ENCODE measurements at places on chromosomes 5 and 9. TPM values are rescaled to one million over a fixed set of nuclear protein-coding genes. Genes with fewer than 3 reads are reported as not detected.

GRCh38 chr5:132601071-132601728, 44.4 kb downstream of the RAD50 start:
- peak; percentile 24 for DNase-seq

The LOX gene
- 1.4 TPM for total RNA-seq

The HSPB3 gene
- total RNA-seq = not detected

The FABP6 gene
- not detected for total RNA-seq

GRCh38 chr5:74394916-74395880, 245.3 kb downstream of the ENC1 start:
- peak; percentile 97 for DNase-seq

The SEC61B gene
- total RNA-seq = 77.2 TPM

DNA sequence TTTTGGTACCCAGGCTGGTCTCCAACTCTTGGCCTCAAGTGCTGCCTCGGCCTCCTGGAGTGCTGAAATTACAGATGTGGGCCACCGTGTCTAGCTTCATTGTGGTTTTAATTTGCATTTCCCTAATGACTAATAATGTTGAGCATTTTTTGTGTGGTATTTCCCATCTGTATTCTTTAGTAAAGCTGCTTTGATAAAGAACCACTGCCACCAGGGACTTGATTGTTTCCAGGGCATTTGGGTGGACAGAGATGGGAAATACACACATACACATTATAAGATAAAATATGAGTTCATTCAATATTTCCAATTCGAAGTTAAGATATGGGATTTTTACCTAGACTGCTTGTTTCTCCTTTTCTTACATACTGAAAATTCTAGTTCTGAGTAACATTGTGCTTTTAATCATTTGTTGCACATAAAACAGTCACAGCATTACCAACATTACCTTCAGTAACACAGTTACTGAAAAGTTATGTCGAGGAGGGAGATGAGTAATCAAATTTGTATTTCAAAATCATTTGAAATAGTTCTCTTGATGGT, 28.9 kb downstream of the HABP4 start:
- DNase-seq = no peak

GRCh38 chr9:136328011-136328621, 777 bp downstream of the GPSM1 start:
- peak; percentile 17 for DNase-seq

- no peak for DNase-seq
These were observed 48.9 kb upstream of the MTAP start for GRCh38 chr9:21753523-21753922.

Measured in bronchial epithelial cell (primary cell).